NCI-H1092 (cell line): ENCODE measurements at places on chromosomes 5 and 9.

GRCh38 chr9:120668399-120668798, 45.9 kb downstream of the MEGF9 start:
- DNase-seq: no peak

DNA sequence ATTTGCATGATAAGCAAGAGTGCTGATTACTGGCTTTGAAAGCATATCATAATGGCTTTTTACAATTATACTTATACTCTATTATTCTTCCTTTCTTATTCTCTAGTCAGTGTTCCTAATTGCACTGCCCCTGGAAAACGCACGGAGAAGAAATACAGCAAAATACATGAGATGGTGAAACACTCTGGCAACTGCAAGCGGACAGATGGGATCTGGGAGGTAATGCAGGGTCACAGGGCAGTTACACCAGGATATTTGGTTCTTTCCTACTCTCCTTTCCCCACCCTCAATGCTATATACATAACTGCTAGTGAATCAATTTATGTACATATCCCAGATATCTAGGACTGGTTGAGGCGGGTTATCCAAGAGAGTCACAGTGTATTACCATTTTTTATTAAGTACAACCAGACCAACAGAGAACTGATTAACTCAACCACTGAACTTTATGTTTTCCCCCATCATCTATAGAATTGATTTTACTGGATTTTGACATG, 423.7 kb downstream of the ZSWIM6 start:
- no peak for DNase-seq

GRCh38 chr5:174195517-174195916, 150.0 kb downstream of the NSG2 start:
- DNase-seq: no peak

DNA sequence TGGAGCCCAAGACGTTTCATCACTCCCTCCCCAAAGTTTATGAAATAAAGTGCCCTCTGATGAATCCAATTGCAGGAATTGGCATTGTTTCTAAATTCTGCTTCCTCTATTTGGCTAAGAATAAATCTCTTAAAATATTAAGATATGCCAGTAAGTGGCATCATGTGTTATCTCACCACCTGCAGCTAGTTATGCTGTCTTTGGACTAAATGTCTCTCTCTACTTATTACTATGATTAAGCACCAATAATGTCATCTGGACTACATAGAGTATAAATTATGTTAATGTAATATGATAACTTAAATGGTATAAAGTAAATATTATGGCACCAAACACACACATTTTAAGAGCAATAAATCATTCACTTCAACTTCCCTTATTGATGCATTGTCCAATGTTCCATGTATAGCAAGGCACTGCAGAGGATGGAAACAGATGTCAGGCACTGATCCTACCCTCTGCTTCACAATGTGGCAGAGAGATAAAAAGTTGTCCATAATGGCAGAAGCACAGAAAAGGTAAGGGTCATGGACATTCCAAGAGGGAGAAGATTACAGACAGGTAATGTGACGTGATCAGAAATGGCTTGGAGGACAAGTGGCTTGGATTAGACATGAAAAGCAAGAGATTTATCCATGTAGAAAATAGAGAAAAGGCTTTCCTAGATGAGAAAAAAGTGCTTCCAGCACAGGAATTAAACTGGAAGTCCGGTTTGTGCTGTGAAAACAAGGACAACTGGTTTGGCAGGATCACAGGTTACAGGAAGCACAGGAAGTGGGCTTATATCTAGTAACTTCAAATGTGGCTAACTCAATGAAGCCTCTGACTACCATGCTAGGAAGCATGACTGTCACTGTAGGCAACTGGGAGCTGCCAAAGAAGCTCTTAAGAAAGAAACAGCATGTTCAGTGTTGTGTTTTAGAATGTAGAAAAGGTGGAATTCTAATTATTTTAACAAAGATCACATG, 26.7 kb downstream of the MARCHF11 start:
- DNase-seq: no peak

- no peak for DNase-seq
Observed at GRCh38 chr9:90129446-90129845, 513.2 kb downstream of the DIRAS2 start.

GRCh38 chr9:128091144-128091543, 23.1 kb downstream of the SLC25A25 start:
- peak; percentile 33 for DNase-seq

DNA sequence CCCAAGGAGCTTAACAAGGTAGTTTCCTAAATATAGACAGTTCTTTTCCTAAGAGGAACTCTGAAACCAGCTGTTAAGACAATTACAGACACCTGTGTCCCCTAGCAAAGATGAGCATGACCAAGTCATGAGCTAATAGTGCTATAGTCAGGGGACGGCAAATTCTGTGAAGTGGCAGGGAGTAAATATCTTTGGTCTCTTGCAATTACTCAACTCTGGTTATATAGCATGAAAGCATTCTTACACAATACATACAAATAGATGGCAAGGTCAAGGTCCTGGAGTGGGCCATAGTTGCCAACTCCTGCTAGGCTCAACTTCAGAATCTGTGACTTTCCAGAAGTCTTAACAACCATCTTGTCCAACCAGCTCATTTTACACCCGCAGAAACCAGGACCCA, 103.7 kb downstream of the RFK start:
- DNase-seq: no peak

DNA sequence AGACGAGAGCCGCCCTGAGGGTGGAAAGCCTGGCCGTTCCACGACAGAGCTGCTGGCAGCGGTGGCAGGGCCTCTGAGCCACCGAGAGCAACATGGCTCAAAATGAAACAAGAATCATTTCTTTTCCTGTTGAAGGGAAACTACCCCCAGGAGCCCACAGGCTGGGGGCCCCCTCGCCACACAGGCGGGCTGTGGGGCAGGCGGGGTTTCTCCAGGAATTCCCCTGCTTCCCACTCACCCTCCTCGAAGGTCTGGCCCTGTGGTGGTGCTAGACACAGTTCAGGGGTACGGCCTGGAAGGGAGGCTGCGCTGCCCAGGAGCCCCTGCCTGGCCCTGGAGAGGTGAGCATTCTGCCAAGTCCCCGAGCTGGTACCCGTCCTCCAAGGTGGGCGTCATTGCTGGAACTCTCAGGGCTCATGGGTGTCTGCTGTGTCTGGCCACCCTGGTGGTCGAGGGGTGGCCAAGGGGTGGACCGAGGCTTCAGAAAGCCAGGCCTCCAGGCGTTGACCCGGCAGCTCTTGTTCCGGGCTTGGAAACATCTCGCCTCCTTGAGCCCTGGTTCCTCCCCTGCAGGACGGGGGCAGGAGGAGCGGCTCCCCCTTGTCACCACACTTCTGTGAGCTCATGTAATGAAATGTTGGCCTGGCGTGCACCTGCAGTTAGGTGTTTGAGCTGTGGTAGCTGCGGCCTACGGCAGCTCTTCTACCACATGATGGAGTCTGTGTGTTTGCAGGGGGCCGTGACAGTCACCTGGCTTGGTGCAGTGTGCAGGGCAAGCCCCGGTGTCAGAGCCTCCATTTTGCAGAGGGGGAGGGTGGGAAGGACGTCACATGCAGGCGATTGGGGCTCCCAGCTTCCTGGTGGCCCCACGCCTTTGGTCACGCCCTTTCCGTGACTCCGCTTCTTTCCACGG, 65.3 kb downstream of the RXRA start:
- no peak for DNase-seq
